Left colon (tissue), 2 donors: ENCODE measurements at places on chromosomes 3 and 15.

DNA sequence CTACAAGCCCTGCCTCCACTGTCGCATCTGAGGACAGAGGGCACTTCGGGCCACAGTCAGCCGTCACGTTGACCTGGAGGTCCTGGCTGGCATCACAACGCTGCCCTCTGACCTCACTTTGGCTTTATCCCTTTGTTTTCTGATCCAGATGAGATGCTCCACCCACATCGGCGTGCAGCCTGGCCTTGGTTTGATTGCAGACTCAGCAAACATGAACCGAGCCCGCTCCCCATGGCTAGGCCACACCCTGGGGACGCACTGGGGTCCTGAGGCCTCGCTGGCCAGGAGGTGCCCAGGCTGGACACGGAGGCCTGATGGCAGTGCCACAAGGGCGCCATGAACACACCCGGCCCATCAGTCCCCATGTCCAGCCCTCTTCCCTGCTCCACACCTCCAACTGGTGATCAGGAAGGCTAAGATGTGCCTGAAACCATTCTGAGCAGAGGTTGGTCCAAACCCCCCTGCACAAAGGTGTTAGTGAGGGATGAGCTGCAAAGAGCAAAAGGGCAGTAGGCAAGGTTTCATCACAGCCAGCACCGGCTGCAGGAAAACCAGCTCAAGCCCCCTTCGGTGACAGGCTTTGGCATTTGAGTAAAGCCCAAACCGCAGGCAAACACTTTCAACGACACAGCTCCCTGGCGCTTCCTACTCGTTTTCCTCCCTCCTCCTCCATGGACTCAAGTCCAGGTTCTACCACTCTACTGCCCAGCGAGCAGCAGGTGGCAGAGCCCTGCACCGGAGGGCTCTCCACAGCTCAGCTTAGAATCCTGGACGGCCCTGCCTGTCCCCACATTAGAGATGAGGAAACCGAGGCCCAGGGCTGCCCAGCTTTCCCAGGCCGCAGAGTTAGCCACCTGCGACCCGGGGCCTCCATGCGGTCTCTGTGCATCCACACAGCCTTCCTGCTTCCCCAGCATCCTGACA is 165.8 kb downstream of the NUP210 start:
- DNase-seq, result no peak

DNA sequence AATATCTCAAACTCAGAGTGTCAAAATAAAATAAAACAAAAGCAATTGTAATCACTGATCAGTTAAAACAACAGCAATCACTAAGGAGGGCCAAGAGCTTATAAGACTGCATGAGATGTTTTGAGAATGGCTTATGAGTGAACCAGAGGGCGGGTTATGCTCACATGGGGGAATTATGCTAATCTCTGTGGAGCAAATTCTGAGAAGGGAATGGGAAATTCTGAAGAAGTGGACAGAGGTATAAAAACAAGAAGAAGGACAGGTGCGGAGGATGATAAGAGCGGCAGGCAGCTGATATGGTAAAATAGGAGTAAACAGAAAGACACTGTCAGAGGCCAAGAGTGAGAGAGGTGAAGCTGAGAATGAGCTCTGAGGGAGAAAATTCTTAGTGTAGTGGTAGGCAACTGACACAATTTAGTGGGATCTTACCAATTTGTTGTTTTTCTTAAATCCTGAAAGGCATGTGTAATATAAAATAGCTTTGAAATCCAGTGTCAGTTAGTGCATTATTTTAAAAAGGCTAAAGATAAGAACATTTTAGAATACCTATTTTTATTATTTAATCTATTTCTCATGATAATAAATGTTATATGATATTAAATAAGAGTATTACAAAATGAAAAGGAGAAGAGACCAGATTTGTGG is 133.8 kb downstream of the SPATA16 start:
- DNase-seq, result no peak

DNA sequence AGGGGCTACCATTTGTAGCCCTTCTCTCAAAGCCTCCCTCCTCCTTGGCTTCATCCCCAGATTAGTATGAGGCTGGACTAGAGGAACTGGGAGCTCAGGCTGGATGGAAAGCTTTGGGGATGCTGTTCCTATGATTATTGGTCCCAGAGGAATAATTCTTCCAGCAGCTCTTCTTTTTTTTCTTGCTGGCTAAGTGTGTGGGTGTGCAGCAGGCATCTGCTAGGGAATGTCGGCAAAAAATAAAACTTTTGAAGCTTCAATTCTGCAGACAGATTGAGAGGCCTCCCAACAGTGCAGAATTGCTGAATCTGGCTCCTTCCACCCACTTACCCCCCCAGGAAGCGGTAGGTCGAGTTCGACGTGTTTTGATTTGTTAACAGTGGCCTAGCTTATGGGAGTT is 138.5 kb upstream of the ANKRD28 start:
- DNase-seq, result no peak

- no peak for DNase-seq
These were observed 739.7 kb upstream of the DPPA4 start for GRCh38 chr3:110077093-110077492.

DNA sequence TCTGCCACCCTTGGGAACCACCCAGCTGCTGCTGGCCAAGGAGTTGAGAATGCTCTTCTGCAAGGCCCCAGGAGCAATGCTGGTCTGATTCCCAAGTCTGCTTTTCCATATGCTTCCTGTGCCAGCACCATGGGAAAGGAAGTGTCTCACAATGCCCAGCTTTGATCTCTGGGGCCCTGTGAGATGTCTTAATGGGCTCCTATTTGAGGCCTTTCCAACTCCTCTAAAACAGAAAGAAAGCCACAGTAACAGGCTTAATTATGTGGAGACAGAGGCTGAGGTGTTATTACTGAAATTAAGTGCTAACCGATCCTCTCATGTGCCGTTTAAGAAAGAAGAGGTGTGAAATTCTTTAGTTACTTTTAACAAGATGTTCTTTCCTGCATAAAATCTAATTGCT is 4.5 kb downstream of the EOGT start:
- DNase-seq, result no peak

DNA sequence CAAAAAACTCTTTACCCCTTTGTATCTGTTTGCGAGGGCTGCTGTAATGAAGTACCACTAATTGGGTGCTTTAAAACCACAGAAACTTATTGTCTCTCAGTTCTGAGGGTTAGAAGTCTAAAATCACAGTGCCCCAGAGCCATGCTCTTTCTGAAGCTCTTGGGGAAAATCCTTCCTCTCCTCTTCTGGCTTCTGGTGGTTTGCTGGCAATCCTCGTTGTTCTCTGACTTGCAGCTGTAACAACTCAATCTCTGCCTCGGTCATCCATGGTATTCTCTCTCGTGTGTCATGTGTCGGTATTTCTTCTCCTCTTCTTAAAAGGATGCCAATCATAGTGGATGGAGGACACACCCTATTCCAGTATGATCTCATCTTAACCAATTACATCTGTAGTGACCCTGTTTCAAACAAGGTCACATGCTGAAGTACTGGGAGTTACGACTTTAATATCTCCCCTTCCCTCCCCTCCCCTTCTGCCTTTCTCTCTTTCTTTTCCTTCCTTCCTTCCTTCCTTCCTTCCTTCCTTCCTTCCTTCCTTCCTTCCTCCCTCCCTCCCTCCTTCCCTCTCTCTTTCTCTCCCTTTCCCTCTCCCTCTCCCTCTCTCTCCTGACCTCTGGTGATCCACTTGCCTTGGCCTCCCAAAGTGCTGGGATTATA is 6.5 kb upstream of the ARL8B start:
- DNase-seq, result no peak

- peak; percentile 67 for DNase-seq
These were observed 27.2 kb downstream of the LRRC2 start for GRCh38 chr3:46538803-46539442.

DNA sequence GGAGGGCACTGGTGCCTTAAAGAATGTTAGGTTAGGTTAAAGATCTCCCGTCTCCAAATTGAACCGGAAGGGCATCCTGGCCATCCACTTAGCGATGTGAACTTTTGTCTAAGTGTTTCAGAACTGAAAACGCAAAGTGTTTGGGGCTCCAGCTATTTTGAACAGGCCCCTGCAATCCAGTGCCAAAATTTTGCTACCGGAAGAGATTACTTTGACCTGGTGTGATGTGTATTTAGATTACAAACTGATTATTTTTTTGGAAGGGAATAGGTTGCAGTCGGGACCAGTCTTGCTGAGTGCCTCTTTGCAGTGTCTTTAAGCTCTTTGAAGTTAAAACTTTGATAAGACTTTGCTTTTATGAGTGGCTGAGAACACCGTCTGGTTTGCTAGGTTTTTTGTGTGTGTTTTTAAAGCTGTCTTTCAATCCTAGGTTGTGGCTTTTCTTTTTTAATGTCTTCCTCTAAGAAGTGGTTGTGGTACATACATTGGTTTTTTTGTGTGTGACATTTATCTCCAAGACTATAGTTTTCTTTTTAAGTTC is 179.6 kb downstream of the OR4M2 start:
- no peak for DNase-seq

DNA sequence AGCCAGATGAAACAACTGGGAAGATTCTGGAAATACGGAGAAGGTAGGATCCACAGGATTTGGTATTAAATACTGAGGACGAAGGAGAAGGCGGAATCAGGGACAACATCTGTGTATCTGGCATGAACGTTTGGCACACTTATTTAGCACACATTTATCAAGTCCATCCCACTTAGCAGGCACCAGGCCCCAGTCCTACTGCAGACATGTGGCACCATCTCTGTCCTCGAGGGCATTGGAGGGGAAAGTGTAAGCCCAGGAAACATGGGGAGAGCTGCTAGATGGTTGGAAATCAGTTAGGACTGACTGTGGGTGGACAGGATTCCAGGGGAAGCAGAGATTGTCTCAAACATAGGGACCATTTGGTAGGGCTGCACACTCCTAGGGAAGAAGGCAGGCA is 29.0 kb upstream of the LCTL start:
- DNase-seq, result no peak

- no peak for DNase-seq
These were observed 194.5 kb upstream of the TBC1D5 start for GRCh38 chr3:17936736-17937480.

DNA sequence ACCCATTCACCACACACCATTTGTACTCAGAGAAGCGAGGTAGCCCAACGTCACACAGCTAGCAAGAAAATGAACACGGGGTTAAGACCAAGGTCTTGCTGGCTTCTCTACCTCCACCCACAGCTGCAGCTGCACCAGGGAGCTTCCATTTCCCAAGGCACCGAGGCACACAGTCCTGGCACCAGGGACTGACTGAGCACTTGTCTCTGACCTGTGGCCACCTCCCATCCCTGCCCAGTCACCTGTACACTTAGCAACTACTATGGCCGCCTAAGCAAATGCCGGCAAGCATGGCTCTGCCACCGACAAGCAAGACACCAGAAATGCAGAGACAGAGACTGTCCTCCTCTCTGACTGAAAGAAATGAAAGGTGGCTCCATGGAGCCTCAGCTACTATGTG is 15.3 kb downstream of the ZXDC start:
- DNase-seq, result no peak

- DNase-seq, result no peak
These were observed 9.0 kb downstream of the TMEM43 start for GRCh38 chr3:14133876-14134275.

GRCh38 chr3:110593749-110594148 is 477.9 kb upstream of the NECTIN3 start:
- no peak for DNase-seq

DNA sequence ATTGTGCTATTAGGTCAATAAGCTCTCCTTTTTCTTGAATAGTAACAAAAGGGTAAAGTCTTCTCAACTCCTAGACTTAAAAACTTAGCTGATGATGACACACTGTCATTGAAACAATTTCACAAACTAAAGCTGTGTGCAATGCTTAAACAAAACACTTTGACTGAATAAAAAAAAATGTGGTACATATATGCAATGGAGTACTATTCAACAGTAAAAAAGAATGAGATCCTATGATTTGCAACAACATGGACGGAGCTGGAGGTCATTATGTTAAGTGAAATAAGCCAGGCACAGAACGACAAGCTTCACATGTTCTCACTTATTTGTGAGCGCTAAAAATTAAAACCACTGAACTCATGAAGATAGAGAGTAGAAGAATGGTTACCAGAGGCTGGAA is 231.9 kb upstream of the UBE2E1 start:
- no peak for DNase-seq
